ENCODE measurements at places on chromosomes 4 and X.

DNA sequence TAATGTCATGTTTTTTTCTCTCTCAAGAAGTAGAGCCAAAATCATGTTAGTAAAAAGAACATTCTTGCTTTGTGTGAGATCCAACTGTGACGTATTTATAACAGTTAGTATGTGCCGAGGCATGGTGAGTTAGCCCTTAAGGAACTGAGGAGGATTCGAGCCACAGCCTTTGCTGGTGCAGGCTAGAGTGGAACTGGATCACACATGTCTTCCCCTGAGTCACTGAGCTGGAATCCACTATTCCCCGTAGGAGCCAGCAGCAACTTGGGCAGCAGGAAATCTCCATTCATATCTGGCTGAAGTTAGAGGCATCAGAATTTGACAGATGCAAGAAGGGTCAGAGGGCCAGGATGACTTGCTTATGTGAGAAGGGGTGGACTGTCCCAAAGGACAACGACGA is 144.6 kb upstream of the KIT start:
- DNase-seq, result no peak

DNA sequence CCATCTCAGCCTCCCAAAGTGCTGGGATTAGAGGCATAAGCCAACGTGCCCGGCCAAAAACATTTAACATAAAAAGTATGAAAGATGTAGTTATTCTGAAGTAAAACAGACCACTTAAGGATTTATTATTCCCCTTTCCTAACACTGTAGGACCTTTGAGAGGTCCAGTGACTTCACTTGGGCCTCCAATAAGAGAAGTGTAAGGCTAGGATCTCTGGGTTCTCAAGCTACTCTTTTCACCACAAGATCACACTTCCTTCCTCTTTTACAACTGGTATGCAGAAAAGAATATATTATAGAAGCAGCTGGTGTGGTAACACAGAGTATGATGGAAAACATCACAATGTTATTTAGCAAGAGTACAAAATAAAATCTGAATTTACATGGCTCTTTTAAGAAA is 30.2 kb upstream of the CCNG2 start:
- DNase-seq, result no peak

DNA sequence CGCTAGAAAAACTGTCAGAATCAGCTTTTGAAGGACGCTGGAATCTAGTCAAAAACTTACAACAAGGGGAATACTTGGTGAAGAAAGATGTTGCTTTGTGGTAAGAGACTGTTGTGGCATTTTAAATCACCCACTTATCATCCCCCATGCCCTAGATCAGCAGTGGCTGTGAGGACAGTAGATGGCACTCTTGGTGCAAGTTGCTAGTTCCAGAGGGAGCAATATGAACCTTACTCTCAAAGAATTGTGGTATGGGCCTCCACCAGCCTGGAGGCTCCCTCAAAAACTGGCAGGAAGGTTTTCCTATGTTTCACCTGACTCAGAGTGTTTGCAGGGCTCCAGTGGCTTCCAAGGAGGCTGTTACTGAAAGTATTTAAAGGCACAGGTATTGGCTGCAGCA is 37.7 kb upstream of the SLC16A2 start:
- no peak for DNase-seq

DNA sequence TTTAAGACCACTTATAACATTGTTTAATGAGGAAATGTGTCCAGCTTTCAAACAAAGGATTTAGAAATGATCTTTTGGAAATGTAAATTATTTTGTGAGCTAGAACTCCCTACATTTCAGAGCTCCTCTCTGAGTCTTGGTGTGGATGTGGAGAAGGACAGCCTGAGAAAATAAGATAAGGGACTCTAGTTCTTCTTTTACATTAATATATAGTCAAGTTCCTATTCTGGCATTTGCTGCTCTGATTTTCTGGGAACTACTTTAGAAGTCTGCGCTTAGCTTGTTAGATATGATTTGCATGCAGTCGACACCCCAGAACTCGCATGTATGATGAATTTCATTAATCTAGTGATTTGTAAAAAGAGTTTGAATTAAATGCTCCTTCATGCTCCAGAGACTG is 45.5 kb downstream of the TSPAN7 start:
- DNase-seq, result no peak

- DNase-seq, result no peak
Observed at GRCh38 chrX:150364347-150365050, 1.4 kb downstream of the MAMLD1 start.

DNA sequence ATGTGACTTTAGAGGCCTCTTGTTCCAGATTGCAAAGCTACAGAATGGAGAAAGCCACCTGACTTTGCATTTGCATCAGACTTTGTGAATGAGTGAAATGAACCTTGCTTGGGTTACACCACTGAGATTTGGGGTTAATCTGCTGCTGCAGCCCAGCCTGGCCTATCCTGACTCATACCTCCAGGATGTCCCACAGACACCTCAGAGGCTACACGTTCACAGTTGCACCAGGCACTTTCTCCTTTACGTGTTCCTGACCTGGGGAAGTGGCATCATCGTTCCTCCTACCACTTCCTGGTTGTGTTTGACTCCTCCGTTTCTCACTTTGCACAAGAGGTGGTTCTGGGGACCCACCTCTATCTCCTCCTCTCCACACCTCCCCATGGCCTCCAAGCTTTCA is 9.2 kb upstream of the SORCS2 start:
- DNase-seq, result no peak

- no peak for DNase-seq
Observed at GRCh38 chr4:8019396-8020365, 80.0 kb upstream of the AFAP1 start.

Data from cortex of kidney (tissue), 1 donor.